ENCODE measurements at places on chromosomes 2 and 18.

GRCh38 chr2:133657591-133657990 is 89.3 kb upstream of the NCKAP5 start:
- no peak for DNase-seq

GRCh38 chr2:145410086-145410485 is 890.2 kb upstream of the ZEB2 start:
- no peak for DNase-seq

GRCh38 chr2:212669761-212670160 is 131.2 kb upstream of the ERBB4 start:
- DNase-seq: no peak

DNA sequence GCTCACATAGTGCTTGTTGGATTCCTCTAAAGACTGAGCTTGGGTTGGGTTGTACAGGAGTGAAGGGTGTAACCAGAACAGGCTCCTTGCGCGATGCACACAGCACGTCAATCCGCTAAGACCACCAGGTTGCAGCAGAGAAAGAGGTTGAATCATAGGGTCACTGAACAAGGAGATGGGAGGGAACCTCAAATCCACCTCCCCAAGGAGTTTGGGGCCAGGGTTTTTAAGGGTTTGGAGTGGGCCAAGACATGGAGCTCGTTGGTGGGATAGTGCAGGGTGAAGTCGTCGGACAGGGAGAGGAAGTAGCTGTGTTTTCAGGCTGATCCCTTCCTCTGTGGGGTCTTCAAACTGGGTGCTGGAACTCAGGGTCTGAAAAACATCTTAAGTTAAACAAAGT is 20.8 kb upstream of the MTCL1 start:
- no peak for DNase-seq

GRCh38 chr2:178933493-178933892 is 116.4 kb downstream of the CCDC141 start:
- no peak for DNase-seq

DNA sequence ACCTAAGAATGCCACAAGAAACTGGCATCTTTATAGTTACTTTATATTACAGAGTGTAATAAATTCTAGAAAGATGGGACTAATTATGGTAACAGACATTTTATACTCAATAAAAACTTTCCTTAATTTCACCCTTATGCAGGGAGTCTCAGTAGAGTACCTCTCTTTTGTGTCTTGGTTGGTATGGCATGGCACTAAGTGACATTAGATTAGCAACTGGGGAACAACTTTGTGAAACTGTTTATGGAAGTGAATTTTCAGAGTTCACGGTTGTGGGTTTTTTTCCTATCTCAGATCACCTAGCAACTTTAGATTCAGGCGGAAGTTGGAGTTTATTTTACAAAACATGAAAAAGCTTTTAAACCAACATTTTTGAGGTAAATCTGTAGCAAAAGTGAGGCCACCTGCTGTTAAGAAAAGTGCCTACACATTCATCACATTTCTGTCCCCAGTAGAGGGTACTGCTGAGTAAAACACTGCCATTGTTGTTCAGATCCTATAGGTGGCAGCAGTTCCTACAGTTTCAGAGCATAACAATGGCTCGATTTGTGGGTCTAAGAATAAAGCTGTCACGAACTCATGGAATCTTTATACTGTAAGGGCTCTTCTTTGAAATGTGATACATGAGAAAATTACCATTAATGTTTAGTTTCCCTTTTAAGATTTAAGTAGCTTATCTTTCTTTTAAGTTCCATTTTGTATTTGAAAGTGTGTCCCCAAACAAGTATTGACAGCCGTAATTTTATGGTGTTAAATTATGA is 117.6 kb downstream of the CAMKMT start:
- no peak for DNase-seq

- DNase-seq: no peak
Observed at GRCh38 chr2:29966266-29966665, 44.9 kb upstream of the ALK start.

- no peak for DNase-seq
Observed at GRCh38 chr2:240287011-240287410, 146.6 kb upstream of the OTOS start.

- peak; percentile 80 for DNase-seq
Observed at GRCh38 chr2:26720322-26721114, 28.0 kb downstream of the KCNK3 start.

DNA sequence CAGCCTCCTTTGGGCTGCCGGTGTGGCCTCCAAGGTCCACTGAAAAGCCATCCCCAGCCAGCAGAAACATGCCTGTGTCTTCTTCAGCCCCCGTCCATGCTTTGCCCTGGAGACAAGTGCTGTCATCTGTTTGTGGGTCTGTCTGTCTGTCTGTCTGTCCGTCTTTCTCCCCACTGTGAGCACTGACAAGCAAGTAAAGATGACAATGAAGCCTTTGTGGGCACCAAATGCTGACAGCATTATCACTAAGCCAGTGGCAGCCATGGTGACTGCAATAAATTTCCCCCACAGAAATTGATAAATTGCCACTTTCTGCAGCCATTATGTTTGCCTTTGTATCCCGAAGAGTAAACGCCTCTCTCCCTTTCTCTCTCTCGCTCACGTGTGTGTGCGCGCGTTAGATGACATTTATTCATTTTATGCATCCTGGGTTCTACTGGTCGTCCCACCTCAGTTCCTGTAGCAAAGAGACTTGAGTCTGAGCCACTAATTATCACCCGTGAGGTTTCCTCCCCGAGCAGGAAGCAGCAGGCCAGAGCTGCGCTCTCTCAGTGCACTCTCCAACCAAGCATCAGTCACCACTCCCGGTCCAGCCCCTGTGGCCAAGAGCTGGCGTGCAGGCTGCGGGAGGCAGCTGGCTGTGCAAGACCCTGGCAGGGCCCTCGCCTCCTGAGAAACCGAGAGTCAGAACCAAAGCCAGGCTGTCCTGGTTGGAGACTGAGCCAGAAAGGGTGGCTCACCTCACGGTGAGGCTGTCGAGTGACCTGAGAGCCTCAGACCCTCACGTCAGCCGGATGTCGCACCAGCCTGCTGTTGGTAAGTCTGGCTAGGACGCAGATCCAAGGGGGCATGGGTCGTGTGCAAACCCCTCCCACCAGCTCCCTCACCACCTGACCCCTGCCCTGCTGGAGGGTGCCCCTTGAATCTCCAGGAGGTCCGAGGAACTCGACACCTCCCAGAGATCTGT is 6.9 kb downstream of the STEAP3 start:
- no peak for DNase-seq

GRCh38 chr2:69985216-69985615 is 23.8 kb upstream of the ASPRV1 start:
- DNase-seq: no peak

DNA sequence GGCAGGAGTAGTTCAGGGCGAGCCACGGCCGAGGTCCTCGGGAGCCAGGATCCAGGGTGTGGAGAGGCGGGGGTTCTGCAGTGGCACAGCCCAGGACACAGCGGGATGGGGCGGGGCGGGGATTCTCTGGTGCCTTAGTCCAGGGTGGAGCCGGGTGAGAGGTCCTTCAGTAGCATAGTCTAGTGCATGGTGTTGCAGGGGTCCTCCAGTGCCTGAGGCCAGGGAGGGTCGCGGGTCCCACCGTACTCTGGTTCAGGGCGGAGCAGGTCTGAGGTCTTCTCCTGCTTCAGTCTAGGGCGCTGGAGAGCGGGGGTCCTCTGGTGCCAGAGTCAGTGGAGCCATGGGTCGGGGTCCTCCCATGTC is 131.1 kb downstream of the CCDC74A start:
- DNase-seq: no peak

GRCh38 chr2:238151628-238152235 is 7.0 kb upstream of the ERFE start:
- DNase-seq: no peak

- no peak for DNase-seq
Observed at GRCh38 chr2:172399765-172400164, 27.6 kb upstream of the ITGA6 start.

DNA sequence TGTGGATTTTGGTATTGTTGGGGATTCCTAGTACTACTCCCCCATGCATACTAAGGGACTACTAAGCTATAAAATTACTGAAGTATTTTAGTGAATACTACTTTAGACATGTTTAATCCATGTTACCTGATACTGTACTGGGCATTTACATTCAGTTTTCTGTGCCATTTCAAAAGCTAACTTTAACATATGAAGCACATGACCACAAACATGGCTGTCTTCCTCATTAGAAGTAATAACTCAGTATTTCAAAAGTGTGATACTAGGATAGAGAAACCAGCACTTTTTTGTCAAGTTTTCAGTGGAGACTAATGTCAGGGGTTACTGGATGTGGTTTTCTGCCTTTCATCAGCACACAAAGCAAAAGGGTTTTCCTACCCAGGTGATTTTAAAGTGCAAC is 27.9 kb downstream of the WDR33 start:
- DNase-seq: no peak

GRCh38 chr2:147520817-147521216 is 324.0 kb upstream of the ACVR2A start:
- no peak for DNase-seq

GRCh38 chr2:39455826-39456225 is 18.7 kb upstream of the MAP4K3 start:
- no peak for DNase-seq

- no peak for DNase-seq
Observed at GRCh38 chr2:56286936-56287335, 103.1 kb downstream of the CCDC85A start.

DNA sequence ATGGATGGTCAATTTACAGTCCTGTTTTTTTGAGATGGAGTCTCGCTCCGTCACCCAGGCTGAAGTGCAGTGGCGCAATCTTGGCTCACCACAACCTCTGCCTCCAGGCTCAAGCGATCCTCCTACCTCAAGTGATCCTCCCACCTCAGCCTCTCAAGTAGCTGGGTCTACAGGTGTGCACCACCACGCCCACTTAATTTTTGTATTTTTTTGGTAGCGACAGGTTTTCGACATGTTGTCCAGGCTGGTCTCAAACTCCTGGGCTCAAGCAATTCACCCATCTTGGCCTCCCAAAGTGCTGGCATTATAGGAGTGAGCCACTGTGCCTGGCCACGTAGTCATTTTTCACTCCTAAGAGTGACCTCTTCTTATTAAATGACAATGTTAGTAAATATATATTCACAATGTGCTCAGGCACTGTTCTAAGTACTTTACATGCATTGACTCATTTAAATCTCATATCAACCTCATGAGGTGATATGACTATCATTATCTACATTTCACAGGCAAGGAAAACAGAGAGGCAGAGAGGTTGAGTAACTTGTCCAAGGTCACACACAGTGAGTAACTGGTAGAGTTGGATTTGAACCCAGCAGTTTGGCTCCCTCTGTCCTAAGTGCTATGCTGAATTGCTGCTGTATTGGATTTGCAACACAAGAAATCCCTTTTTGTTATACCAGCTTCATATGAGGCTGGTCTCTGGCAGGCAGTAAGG is 5.6 kb upstream of the DIS3L2 start:
- no peak for DNase-seq

- DNase-seq: no peak
Observed at GRCh38 chr2:63740943-63741342, 100.8 kb upstream of the UGP2 start.

GRCh38 chr2:99512181-99512591 is 22.4 kb upstream of the REV1 start:
- no peak for DNase-seq

- no peak for DNase-seq
Observed at GRCh38 chr2:12722447-12723316, 5.9 kb downstream of the TRIB2 start.

DNA sequence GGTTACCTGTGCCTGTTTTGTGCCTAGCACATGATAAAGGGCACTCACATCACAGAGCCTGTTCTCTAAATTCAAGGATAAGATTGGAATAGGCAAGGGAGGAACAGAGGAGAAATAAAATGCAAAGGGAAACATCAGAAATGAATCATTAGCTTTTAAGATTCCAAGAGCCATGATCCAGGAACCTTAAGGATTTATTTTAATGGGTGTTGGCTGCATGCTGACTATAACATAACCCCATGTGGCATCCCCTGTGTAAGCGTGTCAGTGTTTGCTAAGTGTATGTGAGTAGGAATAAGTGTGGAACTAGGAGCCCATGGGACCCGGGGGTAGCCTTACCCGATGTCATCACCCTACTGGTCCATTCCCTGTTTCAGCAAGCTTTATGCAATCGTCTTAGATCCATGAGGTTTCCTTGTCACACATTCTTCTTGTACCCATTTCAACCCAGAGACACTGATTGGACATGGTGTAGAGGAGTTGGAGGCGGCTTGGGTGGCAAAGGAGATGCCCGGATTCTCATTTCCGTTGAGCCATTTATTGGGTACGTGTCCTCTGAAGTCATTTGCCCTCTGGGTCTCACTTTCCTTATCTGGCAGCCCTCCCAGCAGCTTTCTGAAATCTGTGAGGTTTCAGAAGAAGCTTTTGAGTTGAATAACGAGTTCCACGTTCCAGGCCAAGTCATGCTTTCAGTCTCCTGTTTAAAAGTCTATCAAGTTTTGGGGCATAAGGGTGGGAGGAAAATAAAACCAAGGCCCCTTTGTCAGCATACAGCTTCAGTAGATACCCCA is 117.0 kb downstream of the MGAT5 start:
- DNase-seq: no peak

- DNase-seq: peak; percentile 13
Observed at GRCh38 chr2:186590759-186591505, 1.1 kb downstream of the ITGAV start.

- no peak for DNase-seq
Observed at GRCh38 chr18:8744656-8745055, 39.3 kb downstream of the MTCL1 start.

DNA sequence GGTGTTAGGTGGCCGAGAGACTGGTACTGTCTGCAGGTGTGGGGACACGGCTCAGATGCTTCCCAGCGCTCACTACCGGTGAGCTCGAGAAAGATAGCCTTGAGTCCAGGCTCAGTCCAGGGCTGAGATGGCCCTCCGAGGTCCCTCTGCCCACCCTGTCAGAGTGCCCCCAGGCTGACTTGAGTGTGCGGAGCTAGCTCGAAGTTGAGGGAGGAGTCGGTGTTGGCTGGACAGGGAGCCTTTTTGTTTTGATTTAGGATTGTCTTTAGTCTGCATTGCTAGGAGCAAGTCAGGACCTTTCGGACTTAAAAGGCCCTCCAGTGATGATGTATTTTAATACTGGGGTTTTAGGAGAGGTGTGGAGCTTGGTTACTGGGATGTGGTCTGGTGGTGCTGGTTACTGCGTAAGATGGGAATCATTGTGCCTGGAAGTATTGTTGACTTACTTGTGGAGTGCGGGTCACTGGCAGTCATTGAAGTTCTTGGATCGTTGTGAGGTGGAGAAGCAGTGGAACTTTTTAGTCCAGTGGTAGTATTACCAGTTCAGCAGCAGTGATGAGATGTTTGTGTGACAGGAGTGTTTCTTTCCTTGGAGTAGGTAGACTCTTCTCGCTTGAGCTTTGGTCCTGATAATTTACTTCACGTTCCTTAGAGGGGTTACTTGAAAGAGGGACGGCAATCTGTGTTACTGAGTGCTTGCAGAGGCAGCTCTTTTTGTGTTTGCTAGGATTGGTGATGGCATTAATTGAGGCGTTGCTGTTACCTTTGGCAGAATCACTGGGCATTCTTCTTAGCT is 633 bp downstream of the KIAA1328 start:
- DNase-seq: no peak

DNA sequence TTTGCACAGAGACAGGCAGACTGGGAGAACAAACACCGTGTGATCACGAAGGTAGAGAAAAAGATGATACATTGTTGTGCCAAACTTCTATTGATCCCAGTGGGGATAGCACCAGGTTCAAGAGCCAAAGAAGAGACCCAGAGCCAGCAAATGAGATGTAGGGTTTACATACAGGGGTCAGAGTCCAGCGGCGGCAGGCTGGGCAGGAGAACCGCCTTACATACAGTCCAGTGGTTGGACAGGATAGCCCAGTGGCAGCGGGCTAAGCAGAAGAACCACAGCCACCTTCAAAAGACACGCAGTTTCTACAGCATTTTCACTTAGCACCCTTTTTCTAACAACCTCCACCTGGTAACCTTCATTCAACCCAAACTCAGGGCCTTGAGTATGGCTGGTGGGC is 932.8 kb downstream of the SLC4A3 start:
- no peak for DNase-seq

All from left colon (tissue), 2 donors.